Choroid plexus epithelial cell (primary cell): ENCODE measurements at places on chromosomes 12 and 14.

GRCh38 chr14:98736701-98737338 lies 535.2 kb downstream of the BCL11B start:
- DNase-seq, result no peak

GRCh38 chr14:57834961-57835360 lies 30.9 kb downstream of the SLC35F4 start:
- DNase-seq, result no peak

DNA sequence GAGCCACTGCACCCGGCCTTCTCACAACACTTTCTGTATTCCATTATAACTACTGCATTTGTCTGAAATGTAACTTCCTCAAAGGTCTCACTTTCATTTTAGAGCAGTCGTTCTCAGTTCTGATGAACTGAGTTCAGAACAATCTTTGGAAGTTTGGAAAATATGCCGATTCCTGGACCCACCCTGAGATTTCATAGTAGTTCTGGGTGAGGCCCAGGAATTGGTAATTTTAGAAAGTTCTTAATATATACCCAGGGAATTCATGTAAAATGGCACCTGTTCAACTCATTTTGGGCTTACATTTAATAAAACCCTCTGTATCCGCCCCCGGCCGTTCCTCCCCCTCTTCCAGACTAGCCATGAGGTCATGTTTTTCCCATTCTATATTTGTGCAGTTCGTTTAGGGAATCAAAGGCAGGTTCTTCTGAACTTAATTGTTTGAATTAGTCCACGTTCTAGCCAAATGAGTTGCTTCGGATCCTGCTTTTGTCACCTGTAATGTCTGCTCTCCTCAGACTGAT lies 5.9 kb downstream of the GSG1 start:
- no peak for DNase-seq

- peak; percentile 68 for DNase-seq
These were observed 4.7 kb upstream of the EIF2S3B start for GRCh38 chr12:10501030-10501429.

DNA sequence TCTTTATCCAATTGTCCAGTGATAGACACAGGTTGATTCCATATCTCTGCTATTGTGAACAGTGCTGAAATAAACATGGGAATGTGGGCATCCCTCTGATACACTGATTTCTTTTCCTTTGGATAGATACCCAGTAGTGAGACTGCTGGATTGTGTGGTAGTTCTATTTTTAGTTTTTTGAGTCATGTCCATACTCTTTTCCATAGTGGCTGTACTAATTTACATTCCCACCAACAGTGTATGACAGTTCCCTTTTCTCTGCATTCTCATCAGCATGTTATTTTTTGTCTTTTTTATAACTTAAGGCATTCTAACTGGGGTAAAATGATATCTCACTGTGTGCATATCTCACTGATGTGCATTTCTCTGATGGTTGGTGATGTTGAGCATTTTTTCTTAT lies 24.8 kb upstream of the VASH1 start:
- DNase-seq, result no peak

- no peak for DNase-seq
These were observed 267 bp downstream of the CFAP251 start for GRCh38 chr12:121918679-121919038.

- DNase-seq, result peak; percentile 70
These were observed 12.1 kb downstream of the NUAK1 start for GRCh38 chr12:106126441-106127337.

- DNase-seq, result no peak
These were observed 145.9 kb downstream of the DUSP6 start for GRCh38 chr12:89206390-89206789.

DNA sequence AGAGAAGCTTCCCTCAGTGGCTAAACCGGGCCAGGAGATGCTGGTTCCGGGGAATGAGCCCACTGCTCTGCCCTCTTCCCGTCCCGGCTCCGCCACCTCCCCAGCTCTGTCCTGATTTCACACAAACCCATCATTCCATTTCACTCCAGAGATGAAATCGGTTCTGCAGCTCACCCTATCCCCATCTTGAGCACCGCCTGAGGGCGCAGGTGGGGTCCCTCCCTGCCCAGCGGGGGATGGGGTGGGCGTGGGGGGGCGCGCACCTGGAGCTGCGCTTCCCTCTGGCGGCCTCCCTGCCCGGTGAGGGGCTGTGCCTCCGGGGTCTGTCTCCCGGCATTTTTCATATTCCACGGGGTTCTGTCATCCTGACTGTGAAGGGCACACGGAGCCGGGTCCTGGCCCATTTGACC lies 44.7 kb downstream of the NOC4L start:
- DNase-seq, result no peak

- DNase-seq, result no peak
These were observed 34.4 kb downstream of the DIO2 start for GRCh38 chr14:80176893-80177292.

- DNase-seq, result no peak
These were observed 116.1 kb upstream of the BCAT1 start for GRCh38 chr12:25065035-25065434.

DNA sequence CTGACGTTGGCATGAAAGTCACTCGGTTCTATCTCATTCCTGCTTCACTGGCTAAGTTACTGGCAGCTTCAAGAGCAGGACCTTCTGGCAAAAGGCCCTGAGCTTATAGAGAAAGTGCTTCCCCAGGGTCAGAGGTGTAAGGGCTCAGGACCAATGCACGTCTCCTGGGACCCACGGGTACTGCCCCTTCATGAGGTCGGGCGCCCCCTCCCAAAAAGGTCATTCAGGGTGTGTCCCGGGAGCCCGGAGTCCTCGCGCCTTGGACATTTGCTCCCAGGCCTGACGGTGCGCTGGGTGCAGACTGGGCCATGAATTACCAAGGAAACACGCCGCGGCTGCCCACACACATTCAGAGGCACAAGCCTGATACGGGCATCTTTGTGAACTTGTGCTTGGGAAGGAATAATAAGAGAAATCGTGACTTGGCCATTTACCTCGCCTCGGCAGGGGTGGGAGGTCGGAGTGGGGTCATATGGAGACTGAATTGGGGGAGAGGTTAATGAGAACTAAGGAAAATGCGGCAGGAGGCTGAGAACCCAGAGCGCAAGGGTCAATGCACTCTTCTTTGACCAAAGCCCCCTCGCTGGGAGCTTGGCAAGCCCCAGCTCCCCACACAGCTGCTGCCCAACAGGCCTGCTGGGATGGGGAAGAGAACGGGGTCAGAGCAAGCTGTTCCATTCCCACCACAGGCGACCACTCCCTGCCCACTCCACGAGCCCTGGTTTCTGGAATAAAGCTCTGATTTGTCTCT lies 15.7 kb upstream of the SLC6A12 start:
- DNase-seq, result no peak

- DNase-seq, result no peak
These were observed 257.7 kb downstream of the BTG1 start for GRCh38 chr12:91887957-91888356.

DNA sequence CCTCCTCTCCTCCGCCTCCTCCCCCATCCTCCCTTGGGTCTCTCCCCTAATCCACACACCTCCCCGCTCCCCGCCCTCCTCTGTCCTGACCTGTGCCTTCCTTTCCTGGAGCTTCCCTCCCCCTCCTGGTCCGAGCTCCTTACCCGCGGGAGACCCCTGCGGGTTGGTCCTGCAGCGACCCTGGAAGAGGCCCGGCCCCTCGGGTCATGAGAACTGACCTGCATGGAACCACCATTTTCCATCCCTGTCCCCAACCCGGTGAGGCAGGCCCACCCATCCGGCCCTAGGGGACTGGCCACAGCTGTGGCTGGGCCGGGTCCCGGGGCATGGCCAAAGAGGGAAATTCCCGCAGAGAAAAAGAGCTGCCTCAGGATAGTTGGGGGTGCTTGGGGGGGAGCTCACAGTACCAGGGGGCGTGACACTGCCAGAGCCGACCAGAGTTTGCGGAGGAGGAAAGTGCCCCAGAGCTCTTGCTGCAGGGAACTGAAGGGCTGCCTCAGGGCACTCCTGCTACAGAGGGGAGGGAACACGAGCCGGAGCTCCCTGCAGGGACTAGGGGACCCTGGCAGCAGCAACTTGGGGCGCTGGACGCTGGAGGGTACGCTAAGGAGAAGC lies 613 bp downstream of the ARHGEF40 start:
- peak; percentile 48 for DNase-seq

DNA sequence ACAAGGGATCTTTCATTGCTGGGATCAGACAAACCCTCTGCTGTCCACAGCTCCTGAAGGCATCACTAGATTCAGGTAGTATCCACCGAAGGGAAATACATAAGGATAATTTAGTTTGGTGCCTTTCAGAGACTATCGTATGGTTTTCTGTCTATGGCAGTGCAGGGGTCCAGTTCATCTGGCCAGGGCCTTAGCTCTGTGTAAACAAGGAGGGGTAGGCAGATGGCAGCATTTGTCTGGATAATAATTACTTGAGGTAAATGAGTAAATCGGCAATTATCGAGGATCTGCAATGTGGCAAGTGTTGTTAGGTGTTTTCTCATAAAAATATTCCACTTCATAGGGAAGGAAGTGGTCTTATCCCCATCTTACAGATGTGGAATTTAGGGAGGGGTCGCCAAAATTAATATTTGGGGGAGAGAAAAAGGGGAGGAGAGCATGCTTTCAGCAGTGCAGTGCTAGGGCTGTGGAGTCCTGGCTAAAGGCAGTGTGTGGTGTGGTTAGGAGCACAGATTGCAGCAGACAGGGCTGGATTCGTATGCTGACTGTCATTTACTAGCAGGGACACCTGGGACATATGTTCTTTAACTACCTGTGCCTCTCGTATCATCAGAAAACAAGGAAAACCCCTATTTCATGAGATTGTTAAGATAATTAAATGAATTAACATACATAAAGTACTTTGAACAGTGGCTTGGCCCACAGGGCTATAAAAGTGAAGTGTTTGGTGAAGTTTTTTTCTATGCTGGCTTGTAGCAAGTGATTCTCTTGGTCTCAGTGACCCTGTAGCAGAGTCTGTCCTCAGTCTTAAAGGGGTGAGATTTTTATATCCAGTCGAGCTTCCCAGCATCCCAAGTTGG lies 27.1 kb downstream of the RASSF8 start:
- no peak for DNase-seq

DNA sequence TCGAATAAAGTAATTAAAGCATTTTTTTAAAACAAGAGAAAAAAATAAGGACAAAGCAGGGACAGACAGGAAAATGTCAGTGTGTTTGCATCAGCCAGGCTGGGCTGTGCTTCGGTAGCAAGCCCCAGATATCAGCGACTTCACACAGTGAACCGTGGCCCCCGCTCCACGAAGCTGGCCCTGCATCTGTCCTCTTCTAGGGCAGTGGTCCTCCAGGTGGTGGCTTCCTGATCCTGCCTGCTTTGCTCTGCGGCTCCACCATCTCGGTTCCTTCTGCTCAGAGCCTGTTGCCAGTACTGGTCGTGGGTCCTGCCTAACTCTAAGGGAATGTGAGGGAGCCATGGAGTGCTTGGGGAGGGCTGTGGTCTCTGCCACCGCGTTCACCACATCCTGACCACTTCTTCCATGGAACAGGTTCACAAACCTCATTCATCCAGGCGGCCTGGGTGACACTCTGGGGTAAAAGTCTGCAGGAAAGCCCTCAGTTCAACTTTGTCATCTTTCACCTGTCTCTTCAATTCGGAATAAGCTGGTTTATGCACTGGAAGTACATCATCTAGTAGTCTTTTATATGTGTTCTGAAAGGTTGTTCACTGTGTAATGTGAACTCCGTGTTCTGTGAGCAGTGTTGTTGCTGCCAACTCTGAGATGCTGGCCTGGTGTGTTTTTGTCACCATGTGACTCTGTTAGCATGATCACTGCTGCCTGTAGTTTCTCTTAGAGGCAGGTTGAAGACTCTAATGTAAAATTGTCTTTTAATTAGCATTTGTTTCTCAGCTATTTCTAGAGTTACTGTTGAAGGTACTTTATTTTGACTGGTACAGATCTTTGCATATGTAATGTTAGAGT lies 47.9 kb downstream of the ANKRD9 start:
- no peak for DNase-seq

DNA sequence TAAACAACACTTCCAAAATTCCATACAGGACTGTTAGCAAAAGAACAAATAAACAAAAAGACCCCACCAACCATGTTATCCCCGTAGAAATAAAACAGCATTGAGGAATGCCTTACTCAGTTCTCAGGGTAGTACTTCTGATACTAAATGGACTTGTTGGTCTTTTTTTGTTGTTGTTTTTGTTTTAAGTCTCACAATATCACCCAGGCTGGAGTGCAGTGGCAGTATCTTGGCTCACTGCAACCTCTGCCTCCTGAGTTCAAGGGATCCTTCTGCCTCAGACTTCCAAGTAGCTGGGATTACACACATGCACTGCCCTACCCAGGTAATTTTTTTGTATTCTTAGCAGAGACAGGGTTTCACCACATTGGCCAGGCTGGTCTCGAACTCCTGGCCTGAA lies 17.1 kb downstream of the HNRNPC start:
- DNase-seq, result no peak

- no peak for DNase-seq
These were observed 3.0 kb downstream of the VSX2 start for GRCh38 chr14:74242021-74242779.

GRCh38 chr12:57583008-57583831 lies 7.8 kb upstream of the PIP4K2C start:
- DNase-seq, result peak; percentile 92

- DNase-seq, result no peak
These were observed 33.8 kb downstream of the DCP1B start for GRCh38 chr12:1970331-1970900.

- no peak for DNase-seq
These were observed 2.3 kb upstream of the KRT74 start for GRCh38 chr12:52575948-52576347.

GRCh38 chr14:23446291-23446851 lies 10.9 kb upstream of the MYH7 start:
- no peak for DNase-seq

GRCh38 chr14:59359431-59360124 lies 105.6 kb downstream of the GPR135 start:
- peak; percentile 49 for DNase-seq

DNA sequence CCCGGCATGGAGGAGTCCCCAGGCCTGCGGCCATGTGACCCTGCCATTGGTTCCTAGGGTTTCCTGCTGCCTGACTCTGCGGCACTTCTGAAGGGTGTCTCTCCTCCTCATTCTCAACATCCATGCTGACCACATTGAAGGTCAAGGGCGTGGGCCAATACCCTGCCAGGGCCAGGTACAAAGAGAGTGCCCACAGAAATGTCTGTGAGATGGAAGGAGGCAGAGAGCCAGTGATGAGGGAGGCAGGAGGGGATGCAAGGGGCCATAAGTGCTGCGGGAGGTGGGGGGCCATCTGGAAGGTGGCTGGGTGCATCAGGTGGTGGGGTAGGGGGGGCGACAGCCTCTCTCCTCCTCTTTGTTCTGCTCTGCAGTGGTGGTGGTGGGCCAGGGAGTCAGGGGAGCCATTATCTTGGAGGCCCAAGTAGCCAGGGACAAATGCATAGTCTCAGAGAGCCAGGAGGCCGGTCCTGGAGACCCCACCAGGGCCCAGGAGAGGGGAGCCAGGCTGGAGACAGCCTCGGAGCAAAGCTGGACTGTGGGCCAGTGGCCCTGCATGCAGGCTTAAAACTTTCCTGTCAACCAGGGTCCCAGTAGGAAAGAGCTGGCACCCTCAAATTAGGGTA lies 13.0 kb upstream of the CDC42BPB start:
- DNase-seq, result no peak

DNA sequence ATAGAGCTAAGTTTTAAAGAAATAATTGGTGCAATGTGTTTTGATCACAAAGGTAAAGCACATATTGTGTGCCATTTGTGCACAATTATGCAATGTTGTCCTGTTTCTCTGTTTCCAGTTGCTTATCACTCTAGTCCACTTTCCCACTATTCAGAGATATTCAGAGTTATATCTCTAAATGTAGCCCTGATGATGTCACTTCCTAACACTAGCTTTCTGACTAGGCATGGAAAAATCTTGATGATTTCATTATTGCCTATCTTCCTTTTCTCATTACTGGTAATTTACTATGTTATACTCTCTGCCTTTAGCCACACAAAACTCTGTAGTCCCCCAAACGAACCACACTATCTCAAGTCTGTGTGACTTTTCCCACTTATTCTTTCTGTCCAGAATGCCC lies 221.2 kb downstream of the TRHDE start:
- DNase-seq, result peak; percentile 7
